Hematopoietic multipotent progenitor cell treated with erythropoietin and hydrocortisone succinate and interleukin-3 and kit ligand, for 6 days (in vitro differentiated cells): ENCODE measurements at places on chromosomes 1 and 21.

DNA sequence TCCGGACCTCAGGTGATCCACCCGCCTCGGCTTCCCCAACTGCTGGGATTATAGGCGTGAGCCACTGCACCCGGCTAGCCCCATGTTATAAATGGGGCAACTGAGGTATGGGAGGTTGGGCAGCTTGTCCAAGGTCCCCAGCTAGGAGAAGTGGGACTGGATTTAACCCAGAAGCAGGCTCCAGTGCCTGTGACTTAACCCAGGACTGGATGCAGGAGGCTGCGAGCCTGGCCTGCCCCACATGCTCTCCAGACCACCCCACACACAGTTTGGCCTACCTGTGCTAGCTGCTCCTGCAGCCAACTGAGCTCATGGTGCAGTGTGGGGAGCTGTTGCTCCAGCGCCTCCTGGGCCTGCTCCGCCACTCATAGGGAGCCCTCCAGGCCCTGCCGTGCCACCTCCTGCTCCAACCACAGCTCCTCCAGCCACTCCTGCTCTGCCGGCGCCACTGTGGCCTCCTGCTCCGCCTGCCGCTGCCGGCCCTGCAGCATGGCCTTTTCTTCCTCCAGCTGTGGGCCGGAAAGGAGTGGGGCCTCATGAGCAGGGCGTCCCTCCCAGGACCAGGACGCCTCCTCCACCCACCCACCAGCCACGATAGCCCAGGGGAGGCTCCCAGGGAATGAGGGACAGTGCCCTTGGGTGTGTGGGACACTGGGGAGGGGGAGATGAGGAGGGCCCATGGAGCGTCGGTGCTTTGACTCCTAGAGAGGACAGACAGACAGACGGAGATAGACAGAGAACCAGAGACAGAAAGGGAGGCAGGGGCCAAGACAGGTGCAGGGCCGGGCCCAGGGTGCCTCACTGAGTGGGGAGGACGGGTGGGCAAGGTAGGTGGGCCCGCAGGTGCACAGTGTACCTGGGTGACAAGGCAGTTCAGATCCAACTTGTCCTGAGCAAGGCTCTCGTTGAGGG is 12.4 kb upstream of the NBPF1 start:
- DNase-seq, result no peak

GRCh38 chr1:200359610-200360163 is 50.1 kb downstream of the ZNF281 start:
- DNase-seq, result no peak

GRCh38 chr1:156622581-156623297 is 3.5 kb downstream of the HAPLN2 start:
- no peak for DNase-seq

DNA sequence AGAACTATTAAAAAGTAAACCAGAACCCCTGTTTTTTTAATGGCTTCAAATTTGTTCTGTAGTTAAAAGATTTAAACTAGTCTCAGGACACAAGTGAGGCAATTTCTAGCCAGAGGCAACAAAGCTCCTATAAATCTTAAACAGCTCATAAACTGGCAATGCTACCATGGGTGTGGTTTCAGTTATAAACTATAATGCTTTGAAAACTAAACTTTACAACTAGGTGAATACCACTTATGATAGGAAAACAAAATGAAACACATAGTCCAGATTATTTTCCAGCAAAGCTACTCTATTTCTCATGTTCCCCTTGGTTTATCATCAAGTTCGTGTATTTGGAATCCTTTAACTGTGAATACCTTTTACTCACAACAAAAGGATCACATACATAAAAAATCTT is 282.5 kb downstream of the VAV3 start:
- no peak for DNase-seq

GRCh38 chr21:40164905-40165772 is 297.9 kb downstream of the PCP4 start:
- DNase-seq, result no peak

- peak; percentile 92 for DNase-seq
Observed at GRCh38 chr1:11741919-11742558, 6.1 kb downstream of the AGTRAP start.

DNA sequence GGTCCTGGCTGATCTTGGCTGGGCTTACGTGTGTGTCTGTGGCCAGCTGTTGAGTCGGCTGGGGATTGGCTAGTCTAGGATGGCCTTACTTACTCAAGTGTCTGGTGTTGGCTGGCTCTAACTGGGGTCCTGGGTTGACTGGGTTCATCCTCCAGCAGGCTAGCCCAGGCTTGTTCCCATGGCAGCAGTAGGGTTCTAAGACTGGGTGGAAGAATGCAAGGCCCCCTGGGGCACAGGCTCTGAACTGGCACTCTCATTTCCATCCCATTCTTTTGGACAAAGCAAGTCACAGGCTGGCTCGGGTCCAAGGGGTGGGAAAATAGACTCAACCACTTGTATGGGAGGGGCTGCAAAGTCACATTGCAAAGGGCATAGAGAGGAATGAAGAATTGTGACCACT is 7.9 kb upstream of the OPRD1 start:
- DNase-seq, result no peak

DNA sequence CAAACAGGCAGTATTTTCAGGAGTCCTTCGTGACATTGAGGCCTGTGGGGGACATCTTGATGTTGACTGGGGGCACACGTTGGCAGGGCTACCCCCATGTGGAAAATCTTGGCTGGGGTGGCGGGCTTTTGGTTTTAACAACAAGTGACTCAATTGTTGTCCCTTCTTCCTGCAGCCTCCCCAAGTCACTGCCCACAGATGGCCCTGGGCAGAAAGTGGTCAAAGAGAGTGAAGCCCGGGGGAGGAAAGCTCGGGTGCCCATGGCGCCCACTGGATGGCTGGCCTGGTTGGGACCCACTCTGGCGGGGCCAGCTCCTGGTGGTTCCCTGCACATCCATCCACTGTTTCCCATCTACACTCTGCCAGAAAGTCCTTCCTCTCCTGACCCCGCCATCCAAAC is 24.6 kb upstream of the ZNF648 start:
- no peak for DNase-seq
